ENCODE measurements at places on chromosomes 5 and 9. TPM values are rescaled to one million over a fixed set of nuclear protein-coding genes. Genes with fewer than 3 reads are reported as not detected.
A peak's percentile ranks its signal among the peaks of the same experiment; 100 is the strongest.

- no peak for DNase-seq
Measured at GRCh38 chr5:155954701-155955445, 372.1 kb upstream of the SGCD start.

GRCh38 chr5:123438902-123439301, 15.7 kb upstream of the CEP120 start:
- peak; percentile 60 for DNase-seq

DNA sequence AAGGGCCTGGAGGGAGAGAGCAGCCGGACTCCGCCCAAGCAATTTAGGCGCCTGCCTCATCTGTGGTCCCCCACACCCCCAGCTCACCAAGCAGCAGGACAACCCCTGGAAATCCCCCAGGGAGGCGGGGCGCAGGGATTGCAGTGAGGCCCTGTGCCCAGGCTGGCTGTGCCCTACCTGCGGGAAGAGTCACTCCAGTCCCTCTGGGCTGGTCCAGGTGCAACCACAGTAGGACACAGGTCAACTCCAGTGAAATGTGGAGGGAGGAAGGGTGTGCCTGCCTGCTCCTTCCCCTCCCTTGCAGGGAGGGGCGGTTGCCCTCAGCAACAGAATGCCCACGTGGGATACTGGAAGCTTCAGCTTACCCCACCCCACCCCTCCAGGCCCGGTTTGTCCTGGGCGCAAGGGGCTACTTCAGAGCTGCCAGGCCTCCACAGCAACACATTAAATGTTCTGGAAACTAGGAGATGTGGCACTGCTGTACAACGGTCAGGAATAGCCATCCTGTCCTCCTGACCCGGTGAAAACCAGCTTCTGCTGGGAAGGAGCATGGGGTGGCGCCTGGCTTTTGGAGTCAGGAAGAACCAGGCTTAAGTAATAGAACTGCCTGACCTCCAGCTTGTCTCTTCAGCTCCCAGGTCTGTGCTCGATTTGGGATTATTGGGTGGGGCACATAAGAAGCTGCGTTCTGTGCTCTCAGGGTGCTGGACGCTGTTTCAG, 22.5 kb downstream of the ABO start:
- DNase-seq: peak; percentile 91

GRCh38 chr9:12094046-12094445, 599.1 kb upstream of the TYRP1 start:
- DNase-seq: no peak

- no peak for DNase-seq
Measured at GRCh38 chr5:11642438-11642837, 261.8 kb downstream of the CTNND2 start.

GRCh38 chr9:125343518-125344275, 82.1 kb downstream of the GAPVD1 start:
- no peak for DNase-seq

DNA sequence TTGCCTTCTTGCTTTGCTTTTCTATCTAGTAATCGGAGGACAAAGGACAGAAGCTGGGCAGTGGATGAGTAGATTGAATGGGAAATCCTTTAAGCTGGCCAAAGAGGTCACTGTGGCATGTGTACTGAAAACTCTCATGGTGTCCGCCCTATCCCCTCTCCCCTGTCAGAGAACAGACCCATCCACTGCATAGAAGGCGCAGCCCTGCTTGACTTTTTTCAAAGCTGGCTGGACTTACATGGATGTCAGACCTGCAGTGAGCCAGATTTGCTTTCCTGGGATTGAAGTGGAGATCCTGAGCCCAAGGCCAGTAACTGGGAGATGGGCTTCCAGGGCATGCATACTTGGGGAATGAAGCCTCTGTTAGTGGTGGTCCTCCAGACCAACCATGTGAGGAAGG, 329.5 kb downstream of the TRPM3 start:
- no peak for DNase-seq

- no peak for DNase-seq
Measured at GRCh38 chr5:160023007-160023907, 14.3 kb downstream of the TTC1 start.

The ABLIM3 gene
- total RNA-seq: 4.9 TPM

The TRIM36 gene
- 30.8 TPM for total RNA-seq

The ENTPD2 gene
- total RNA-seq: 17.1 TPM

The GZMA gene
- total RNA-seq: 7.6 TPM

The ARSI gene
- total RNA-seq: 1.6 TPM

The WDR70 gene
- 31.8 TPM for total RNA-seq

Data from transverse colon (tissue), 4 donors.